ENCODE measurements at places on chromosomes 13 and 19.

GRCh38 chr13:94160875-94161274 is 318.6 kb downstream of the DCT start:
- DNase-seq = no peak

- no peak for DNase-seq
Measured at GRCh38 chr13:110409581-110409992, 102.5 kb downstream of the COL4A2 start.

DNA sequence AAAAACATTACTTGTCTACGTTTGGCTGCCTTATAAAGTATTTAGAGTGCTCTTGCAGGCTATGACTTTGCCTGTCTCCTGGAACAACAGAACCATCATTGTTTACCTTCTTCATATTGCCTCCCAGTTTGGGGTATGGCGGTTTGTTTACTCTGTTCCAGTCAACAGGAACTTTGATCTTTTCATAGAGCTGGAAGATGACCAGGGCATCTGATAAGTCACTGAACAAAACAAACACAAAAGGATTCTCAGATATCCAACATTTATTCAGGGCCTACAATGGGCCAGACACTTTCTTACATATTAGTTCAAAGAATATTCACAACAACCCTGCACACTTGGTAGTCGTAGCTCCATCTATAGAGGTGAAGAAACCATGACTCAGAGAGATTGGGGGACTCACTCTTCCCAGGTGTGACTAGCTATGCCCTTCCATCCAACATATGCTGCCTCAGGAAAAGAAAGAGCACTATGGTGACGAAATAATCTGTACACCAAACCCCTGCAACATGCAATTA is 38.4 kb upstream of the CPB2 start:
- no peak for DNase-seq

- no peak for DNase-seq
Measured at GRCh38 chr13:93268327-93269028, 41.9 kb downstream of the GPC6 start.

- peak; percentile 69 for DNase-seq
Measured at GRCh38 chr19:50460161-50460765, 16.0 kb upstream of the EMC10 start.

GRCh38 chr19:50823389-50824042 is at the start of gene KLK1:
Gene KLK1, minus strand, starts transcription at chr19:50823787. Its CDS starts 39 bp downstream, at chr19:50823748.
- DNase-seq = no peak

DNA sequence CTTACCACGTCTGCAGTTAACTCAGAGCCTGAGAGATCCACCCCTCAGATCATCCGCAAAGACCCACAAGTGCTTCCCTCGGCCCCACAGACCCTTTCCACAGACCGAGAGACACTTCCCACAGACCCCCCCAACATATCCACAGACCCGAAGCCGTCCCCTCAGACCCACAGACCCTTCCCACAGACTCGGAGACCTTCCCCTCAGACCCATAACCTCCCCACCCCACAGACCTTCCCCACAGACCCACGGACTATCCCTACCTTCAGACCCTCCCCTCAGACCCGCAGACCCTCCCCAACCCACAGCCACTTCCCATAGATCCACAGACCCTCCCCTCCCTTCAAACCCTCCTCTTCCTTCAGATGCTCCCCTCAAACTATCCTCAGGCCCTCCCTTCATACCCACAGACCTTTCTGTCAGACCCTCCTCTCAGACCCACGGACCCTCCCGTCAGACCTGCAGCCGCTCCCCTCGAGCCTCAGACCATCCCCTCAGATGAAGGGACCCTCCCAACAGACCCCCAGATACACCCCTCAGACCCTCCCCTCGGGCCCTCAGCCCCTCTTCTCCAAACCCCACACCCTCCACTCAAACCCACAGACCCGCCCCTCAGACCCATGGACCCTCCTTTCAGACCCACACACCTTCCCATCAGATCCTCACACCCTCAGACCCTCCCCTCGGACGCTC is 20.1 kb upstream of the TFDP1 start:
- DNase-seq = no peak

DNA sequence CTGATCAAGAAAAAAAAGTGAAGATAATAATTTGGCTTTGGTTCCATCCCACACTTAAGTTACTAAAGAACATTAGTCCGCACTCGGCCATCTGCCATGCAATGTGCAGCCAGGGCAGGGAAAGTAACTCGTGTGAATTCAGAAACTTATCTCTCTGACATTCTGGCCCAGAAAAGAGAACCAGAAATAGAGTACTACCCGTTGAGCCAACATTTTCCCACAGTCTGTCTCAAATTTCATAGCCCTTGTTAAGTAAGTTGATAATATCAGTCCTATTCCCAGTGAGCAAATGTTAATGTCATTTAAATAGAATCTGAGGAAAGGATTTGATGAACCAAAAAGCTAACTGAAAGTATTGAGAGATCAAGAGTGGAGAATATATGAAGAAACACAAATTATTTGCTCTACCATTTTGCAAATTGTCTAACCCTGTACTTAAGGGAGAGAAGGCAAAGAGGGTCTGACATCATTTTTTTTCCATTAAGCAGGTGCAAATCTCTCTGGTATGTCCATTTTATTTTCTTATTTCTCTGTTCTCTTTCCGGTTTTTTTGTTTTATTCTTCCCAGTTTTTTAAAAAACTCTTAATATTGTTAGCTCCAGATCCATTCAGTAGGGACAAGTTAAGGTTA is 156.3 kb downstream of the NDFIP2 start:
- no peak for DNase-seq

Data from germinal center (tissue), 1 donor.